ENCODE measurements at places on chromosomes 5 and 9.
A peak's percentile ranks its signal among the peaks of the same experiment; 100 is the strongest.

DNA sequence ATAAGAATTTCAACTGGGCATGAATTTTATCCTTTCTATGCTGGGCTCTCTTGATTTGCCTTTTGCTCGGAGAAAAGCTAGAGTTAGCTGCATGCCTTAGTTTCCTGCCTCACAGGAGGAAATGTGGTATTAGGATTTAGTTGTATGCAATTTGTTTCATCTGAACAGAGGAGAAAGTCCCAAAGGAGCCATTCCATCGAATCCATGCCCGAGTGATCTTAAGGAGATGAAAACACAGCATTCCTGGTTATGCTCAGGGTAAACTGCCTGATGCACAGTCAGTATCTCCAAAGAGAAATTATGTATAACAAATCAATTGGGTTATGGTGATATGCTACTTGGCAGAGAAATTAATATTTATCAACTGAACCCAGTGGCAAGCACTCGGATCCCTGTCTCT is 51.1 kb downstream of the TTC1 start:
- H3K4me3 ChIP-seq, result no peak overlapping the region
- ATAC-seq, result no peak
- H3K27ac ChIP-seq, result no peak overlapping the region
- peaks cover 77% of the 10 kb centered on the region for H3K36me3 ChIP-seq

DNA sequence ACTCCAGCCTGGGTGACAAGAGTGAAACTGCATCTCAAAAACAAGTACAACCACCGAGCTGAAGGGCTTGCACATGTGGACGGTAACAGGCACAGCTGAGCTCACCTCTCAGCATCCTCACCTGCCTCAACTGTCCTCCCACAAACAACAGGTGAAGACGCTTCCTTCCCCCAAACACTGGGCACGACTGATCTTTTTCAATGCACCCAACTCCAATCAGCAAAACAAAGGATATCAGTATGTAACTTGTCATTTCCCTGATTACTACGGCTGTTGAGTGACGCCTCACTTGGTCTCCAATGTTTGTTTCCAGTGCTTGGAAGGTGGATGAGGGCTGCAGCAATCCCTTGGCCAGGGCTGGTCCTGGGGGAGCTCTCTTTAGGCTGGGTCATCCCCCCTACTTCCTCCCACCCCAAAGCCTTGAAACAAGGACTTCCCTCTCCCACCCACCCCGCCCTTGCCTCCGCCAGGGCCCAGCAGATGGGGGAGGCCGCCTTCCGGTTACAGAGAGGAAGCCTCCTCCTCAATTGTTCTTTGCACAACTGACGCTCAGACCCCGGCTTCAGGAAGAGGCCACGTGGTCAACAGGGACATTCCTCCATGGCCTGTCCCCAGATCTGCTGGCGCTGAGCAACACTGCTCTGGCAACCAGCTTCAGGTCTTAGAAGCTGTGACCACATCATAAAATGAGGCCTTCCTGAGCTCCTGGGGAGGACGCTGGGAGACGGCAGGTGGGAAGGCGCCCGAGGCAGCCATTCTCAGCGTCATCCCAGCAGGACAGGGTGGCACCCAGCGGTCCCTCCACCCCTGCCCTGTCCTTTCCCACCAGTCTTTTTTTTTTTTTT is 5.9 kb downstream of the FAM78A start:
- H3K27me3 ChIP-seq, result no peaks in the 10 kb centered on the region
- H3K4me1 ChIP-seq, result peaks cover 92% of the 10 kb centered on the region
- H3K27ac ChIP-seq, result peak overlapping the region; percentile 97
- H3K36me3 ChIP-seq, result peaks cover 12% of the 10 kb centered on the region
- peak; percentile 32 for ATAC-seq

- no peak overlapping the region for H3K27ac ChIP-seq
- peaks cover 18% of the 10 kb centered on the region for H3K4me1 ChIP-seq
- peaks cover 6% of the 10 kb centered on the region for H3K36me3 ChIP-seq
- no peak for ATAC-seq
Measured at GRCh38 chr9:114408645-114409044, 20.9 kb upstream of the AKNA start.

GRCh38 chr5:22926574-22926973 is 73.4 kb upstream of the CDH12 start:
- H3K27me3 ChIP-seq, result no peaks in the 10 kb centered on the region
- no peaks in the 10 kb centered on the region for H3K4me1 ChIP-seq
- ATAC-seq, result no peak
- no peak overlapping the region for H3K4me3 ChIP-seq
- no peaks in the 10 kb centered on the region for H3K36me3 ChIP-seq
- no peak overlapping the region for H3K27ac ChIP-seq

GRCh38 chr9:72929542-72929941 is 23.3 kb downstream of the ALDH1A1 start:
- H3K36me3 ChIP-seq, result no peaks in the 10 kb centered on the region
- H3K4me1 ChIP-seq, result no peaks in the 10 kb centered on the region
- no peak for ATAC-seq
- no peaks in the 10 kb centered on the region for H3K27me3 ChIP-seq
